KG1 (cell line): ENCODE measurements at places on chromosomes 4 and X.

GRCh38 chrX:125198546-125198945 is 121.1 kb upstream of the TEX13C start:
- DNase-seq = no peak

- no peak for DNase-seq
Observed at GRCh38 chr4:26804925-26805324, 55.7 kb upstream of the STIM2 start.

DNA sequence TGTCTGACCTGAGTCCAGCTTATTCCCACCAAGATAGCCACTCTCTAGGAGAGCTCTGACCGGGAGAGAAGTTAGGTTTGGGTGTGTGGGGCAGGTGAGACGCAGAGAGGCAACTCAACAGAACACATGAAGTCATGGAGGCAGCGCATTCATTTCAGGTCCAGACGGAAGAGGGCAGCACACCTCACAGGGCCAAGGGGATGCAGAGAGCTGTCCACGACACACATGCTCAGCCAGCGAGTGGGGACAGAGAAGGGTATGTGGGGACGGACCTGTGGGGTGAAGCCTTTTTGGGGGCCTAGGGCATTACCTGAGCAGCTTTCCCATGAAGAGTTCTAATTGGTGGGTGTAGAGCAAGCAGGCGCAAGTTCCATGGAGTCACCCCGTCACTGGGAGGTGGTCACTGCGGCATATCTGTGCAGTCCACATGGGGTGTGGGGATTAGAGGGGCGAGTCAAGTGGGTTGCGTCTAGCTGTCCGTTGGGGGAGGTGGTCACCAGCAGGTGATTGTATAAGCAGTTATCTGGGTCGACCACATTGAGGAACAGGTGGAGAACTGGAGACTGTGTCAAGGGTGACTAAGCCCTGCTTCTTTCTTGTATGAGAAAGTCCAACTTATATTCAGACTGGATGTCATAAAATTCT is 24.3 kb upstream of the UXT start:
- DNase-seq = no peak

GRCh38 chr4:28724239-28724638 is 1863.6 kb downstream of the STIM2 start:
- DNase-seq = no peak

DNA sequence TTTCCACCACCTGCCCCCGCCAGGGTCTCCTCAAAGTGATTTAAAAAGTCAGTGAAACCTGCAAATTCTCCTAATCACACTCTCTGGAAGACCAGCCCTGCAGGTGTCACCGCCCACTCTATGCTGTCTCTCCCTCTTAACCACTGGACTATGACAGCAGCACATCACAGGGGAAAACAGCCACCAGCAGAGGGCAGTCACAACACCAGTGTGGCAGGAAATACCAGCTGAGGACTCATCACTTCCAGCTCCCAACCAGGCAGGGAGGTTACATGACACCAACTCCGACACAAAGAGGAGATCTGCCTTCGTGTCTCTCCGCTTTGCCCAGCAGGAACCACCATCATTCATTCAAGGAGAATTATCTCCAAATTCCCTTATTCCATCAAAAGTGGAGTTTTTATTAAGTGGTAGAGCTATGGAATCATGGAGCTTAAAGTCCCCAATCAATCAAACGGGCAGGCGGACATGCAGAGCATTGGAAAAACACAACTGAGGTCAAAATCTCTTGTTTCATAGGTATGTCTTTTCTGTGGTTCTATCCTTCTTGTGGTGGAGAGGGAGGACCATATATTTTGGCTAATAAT is 91.3 kb downstream of the NSUN7 start:
- peak; percentile 15 for DNase-seq

- no peak for DNase-seq
Observed at GRCh38 chr4:43435291-43435690, 542.8 kb downstream of the GRXCR1 start.
